ENCODE measurements at places on chromosomes 7 and 10.

DNA sequence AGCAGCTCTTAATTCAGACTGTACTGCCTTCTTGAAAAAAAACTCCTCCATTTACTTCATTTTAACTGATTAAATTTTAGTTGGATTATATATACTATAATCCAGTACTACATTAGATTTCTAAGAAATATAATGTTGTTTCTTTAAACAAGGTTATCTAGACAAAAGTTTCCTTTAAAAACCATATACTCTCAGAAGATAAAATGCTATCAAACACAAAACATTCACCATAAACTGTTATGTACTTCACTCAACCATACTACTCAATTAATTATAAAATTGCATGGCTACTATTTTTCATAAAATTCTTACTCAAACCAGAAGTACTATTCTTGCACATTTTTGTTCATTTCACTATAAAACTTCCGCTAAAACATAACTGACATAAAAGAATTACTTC is 12.7 kb downstream of the GPR22 start:
- no peak for DNase-seq

GRCh38 chr7:68162712-68163111 is 1166.1 kb downstream of the TYW1 start:
- no peak for DNase-seq

GRCh38 chr10:49322371-49323170 is 23.6 kb downstream of the C10orf71 start:
- DNase-seq: no peak

DNA sequence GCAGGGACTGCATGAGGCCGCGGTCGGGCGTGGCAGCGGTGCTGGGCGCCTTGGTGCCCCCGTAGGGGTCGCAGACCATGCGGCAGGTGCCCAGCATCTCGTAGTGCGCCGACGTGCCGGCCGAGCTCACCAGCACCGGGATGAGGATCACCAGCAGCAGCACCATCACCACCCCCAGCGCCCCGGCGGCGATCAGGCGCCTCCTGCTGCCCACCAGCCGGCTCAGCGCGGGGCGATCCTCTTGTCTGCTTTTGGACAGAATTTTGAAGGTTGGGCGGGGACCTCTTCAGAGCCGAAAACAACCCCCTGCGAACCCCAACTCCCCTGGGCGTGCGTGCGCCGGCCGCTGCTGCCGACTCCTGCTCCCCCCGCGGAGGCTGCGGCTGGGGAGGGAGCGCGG is 779 bp downstream of the C1QL3 start:
- no peak for DNase-seq

DNA sequence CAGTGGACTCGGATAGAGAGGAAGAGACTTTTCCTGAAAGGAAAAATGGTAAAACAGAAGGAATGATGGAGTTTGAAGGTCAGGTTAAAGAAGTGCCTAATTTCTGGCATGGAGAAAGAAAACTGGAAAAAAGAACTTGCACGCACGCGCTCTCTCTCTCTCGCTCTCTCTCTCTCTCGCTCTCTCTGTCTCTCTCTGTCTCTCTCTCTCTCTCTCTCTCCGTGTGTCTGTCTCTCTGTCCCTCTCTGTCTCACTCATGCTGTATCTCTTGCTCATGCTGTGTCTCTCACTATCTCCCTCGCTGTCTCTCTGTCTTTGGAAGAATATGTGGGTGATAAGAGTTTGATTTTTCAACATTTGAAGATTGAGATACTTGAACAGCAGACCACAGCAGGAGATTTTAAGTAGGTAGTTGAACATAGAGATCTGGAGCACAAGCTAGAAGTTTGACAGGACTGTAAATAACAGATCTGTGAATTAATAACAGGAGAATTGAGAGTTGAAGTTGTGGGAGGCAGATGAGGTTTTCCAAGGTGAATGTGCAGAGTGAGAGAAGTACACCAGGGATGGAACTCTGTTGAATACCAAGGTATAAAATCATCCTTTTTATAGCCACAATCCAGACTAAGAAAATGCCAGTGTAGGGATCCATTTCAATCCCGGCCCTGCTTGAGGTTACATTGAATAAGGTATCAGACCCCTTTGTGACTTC is 33.1 kb downstream of the ADD3 start:
- no peak for DNase-seq

DNA sequence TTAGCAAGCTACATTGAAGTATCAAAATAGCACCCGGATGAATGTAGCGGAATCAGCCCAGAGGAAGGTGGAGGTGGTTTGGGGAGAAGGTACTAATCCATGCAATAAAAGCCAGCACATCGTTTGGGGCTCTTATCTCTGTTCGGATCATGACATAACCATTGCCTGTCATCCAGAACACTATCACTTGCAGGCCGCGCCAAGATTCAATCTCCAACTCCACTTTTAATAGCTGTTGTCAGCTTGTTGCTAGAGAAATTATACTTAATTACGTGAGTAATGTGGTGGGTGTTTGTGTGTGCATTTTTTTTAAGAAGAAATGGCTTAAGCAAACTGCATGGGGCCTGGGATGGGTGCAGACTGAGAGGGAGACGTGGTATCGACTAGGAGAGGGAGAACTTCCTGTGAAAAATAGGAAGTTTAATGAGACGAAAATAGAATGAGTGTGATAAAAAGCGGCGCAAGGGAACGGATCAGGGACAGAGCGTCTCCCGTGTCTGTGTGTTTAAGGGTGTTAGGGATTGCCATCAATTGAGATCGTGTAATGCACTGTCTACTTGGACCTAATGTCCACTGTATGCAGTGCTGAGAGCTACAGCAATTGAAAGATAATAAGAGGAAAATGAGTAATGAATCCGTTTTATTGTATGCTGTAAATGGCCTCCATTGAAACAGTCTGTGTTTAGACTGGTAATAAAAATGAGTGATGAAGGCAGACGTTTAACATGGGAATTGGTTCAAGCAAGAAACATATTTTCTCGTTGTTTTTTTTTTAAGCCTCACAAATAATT is 27.6 kb upstream of the SFMBT2 start:
- no peak for DNase-seq

GRCh38 chr7:101212014-101212413 is 5.4 kb downstream of the PLOD3 start:
- DNase-seq: no peak

GRCh38 chr7:158864507-158864820 is 8.1 kb downstream of the DYNC2I1 start:
- no peak for DNase-seq

- no peak for DNase-seq
These were observed 18.5 kb downstream of the DLD start for GRCh38 chr7:107909445-107909844.

GRCh38 chr7:50466815-50467585 is 16.9 kb upstream of the FIGNL1 start:
- no peak for DNase-seq

DNA sequence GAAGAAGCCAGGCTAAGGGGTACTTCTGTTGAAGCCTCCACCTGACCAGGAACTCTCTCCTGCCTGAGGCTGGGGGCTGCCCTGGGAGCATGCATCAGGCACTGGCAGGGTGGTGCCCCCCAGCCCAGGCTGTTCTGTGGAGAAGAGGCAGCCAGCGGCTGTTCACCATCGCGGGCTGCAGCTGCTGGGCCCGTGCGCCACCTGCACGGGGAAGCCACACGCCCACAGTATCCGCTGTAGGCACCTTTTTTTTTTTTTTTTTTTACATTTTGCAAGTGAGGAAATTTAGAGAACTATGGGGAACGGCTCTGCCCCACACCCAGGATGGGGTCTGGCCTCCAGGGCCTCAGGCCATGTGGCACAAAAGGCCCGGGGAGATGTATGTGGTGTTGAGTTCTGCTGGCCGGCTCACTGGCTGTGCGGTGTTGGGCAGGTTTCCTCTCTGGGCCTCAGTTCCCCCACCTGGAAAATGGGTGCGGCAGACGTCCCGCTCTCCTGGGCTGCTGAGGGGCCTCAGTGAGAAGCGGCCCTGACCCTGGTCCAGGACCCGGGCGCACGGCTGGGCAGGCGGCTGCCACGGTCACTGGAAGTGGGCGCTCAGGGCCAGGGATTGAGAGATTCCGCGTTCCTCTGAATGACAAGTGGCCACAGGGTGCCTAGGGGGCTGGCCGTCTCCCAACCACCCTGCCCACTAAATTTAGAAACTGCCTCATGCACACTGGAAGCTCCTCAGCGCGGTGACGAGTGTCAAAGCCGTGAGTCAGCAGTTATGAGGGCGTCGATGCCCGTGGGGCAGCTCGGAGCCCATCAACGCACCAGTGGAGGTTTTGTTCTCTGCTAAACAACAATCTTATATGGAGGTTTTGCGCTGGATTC is 8.8 kb upstream of the INTS1 start:
- no peak for DNase-seq

- DNase-seq: peak; percentile 32
These were observed 11.5 kb downstream of the PMS2 start for GRCh38 chr7:5997210-5997808.

DNA sequence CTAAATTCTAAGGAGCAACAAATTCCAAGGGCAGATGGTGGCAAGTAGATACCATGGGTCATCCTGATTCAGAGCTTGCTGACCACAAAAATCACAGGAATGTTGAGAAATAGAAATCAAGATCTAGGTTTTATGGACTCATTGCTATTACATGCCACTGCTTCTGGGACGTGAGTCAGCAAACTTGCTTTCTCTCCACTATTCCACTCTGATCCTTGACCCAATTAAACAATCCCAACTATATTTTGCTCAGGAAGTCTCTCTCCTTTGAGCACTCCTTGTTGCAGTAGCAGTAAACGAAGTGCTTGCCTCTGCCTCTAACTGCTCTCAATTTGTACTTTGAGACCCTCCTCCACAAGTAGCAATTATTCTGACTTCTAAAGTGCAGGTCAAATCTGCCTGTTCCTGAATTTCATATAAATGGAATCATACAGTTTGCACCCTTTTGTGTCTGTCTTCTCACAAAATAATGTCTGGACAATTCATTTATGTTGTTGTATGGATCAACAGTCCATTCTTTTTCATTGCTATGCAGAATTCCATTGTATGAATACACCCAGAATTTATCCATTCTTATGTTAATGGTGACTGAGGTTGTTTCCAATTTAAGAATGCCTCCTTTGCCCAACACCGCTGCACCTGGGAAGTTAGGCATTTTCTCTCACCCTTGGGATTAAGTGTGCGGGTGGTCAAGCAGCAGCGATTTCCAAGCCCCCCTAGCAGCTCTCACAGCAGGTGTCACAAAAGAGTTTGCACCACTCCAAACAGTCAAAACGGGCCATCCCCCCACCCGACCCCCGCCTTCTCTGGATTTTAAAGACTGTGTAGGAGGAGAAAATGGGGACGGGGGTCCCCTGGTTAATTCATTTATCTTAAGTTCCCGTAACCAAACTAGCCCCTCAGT is 35.9 kb downstream of the ACSM6 start:
- peak; percentile 95 for DNase-seq

DNA sequence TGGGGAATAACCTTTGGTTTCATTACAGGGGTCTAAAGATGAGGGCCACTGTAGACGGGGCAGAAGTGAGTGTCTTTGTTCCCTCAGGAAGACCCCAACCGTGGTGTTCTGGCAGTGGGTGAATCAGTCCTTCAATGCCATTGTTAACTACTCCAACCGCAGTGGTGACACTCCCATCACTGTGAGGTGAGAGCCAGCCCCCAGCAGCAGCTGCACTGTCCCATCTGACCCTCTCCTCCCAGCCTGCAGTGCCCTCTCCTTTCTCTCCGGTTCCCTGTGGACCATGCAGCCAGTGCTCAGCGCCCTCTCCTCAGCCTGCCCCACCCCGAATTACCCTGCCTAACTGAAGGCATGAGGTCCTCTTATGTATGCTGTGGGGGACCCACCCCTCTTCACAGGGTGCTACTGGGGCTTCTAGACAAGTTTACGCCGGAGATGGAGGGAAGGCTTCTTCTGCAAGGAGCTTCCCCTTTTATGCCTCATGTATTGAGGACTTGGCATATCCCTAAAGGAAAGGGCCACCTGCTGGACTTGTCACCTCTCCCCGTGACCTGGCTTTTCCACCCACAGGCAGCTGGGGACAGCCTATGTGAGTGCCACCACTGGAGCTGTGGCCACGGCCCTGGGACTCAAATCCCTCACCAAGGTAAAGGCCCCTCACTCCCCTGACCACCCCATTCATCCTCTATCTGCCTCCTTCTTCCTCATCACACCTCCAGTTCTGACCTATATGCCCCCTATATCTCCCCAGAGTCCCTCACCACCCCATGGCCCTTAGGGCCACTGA is 5.1 kb downstream of the SFXN3 start:
- DNase-seq: no peak

GRCh38 chr10:521261-522250 is 167.9 kb downstream of the DIP2C start:
- no peak for DNase-seq

- no peak for DNase-seq
These were observed 156.8 kb downstream of the THSD7A start for GRCh38 chr7:11675163-11675562.

DNA sequence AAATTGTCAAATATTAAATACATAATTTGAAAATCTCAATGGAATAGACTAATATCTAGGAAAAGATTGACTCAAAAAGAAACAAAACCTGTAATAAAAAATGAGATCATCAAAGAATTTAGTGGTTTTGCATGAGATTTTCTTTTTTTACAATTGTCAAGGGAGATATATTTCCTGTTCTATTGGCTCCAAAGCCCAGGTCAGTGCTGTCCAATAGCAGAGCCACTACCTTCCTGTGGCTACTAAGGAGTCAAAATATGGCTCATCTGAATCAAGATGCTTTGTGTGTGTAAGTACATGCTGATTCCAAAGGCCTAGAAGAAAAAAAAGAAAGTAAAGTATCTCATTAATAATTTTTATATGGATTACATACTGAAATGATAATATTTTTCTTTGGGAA is 191.9 kb downstream of the C7orf25 start:
- DNase-seq: no peak

Data from fibroblast of skin of left quadriceps (primary cell).